ENCODE measurements at places on chromosomes 6 and 20.

DNA sequence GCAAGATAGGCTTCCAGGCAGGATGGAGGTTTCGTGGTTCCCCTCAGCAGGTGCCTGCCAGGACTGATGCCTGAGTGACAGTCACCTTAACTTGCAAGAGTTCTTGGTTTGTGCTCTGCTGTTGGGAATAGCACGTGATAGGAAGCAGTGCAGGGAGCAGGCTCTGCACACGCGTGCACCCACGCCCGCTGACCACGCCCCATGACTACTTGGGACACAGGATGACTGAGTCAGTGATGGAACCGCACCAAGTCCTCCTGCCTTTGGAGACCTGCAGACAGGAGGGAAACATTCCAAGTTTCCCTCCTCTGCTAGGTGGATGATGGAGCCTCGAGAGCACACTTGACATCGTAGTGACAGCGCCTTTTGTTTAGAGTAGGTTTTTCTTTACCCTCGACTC, 164.2 kb downstream of the DTNBP1 start:
- no peak for DNase-seq

GRCh38 chr20:20358801-20359200, 9.1 kb upstream of the INSM1 start:
- no peak for DNase-seq

DNA sequence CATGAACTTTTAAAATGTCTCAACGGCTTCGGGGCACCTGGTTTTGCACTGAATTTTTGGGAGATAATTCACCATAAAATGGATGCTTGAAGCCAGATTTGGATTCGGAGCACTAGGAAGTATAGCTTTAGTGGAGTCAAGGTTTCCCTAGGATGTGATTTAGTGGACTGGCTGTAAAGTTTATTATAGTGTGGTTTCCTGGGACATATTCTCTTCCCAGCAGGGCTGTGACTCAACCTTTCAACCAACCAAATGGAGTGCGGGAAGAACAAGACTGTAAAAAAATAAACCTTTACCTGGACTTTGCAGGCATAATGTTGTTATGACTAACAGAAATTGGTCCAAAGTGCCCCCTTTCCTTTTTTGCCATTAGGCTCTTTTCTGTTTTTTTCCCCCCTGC, 327.4 kb upstream of the MAN1A1 start:
- no peak for DNase-seq

- DNase-seq = no peak
Observed at GRCh38 chr6:168937054-168937453, 316.6 kb downstream of the THBS2 start.

- no peak for DNase-seq
Observed at GRCh38 chr6:34146801-34147592, 1.1 kb upstream of the GRM4 start.
